ENCODE measurements at places on chromosomes 5 and 9.
A peak's percentile ranks its signal among the peaks of the same experiment; 100 is the strongest.

DNA sequence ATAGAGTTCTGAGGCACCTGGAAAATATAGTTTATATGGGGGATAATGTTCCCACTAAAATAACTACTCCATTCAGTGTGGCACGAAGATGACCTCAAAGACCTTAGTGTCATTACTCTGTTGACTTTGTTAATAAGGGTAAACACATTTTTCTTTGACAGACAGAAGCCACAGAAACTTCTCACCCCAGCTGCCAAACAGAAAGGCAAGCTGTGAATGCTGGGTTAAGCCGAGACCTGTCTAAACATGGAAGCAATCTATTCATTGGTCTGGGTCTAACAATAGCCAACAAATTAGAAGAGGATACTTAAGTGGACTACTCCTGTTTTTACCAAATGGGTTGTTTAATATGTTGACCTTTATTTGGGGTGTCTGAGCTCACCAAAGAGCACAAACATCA lies 171.4 kb downstream of the TLE1 start:
- DNase-seq, result no peak

DNA sequence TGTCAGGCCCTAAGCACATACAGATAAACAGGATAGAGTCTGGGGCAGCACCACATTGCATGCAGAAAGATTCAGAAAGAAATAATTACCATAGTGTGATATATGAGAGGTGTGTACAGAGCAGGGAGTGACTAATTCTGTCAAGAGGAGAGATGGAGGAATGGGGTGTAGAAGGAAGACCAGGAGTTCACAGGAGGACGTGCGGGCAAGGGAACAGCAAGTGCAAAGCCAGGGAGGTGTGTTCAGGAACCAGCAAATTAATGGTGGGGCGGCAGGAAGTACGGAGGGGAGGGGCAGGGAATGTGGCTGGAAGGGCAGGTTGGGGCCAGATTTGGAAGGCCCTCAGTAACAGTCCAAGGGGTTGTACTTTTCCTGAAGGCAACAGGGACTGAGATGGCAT lies 17.4 kb downstream of the EGR1 start:
- DNase-seq, result no peak

DNA sequence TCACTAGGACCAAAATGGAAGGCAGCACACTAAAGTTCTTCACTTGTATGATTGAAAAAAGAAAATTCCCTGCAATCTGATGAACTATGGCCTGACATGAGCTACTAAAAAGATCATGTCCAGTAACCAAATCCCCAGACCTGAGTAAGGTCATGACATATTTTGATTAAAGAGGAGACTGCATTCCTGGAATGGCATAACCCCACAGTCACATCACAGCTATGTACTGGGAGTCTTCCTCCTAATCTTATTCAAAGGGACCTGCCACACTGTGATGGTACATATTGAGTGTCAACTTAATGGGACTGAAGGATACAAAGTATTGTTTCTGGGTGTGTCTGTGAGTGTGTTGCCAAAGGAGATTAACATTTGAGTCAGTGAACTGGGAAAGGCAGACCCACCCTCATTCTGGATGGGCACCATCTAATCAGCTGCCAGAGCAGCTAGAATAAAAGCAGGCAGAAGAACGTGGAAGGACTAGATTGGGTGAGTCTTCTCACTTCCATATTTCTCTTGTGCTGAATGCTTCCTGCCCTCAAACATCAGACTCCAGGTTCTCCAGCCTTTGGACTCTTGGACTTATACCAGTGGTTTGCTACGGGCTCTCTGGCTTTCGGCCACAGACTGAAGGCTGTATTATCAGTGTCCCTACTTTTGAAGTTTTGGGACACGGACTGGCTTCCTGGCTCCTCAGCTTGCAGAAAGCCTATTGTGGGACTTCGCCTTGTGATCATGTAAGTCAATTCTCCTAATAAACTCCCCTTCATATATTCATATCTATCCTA lies 345.0 kb downstream of the TMEM38B start:
- DNase-seq, result no peak

DNA sequence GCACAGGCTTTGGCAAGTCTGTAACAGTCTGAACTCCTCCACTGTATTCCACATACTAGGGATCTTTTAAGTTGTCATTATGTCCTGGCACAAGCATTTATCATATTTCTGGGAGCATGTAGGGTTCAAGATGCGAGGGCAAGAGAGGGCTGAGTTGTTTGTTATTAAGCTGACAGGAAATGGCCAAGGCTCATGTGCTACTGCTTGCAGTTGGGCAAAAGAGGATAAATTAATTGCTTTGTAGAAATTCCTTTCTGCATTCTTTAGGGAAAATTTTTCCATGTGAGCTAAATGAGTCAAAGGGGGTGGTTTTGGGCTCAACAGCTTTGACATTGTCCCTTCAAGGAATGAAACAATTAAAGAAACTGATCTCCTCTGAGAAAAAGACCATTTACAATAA lies 35.4 kb downstream of the DOCK8 start:
- DNase-seq, result no peak

GRCh38 chr5:39424736-39425637 lies at the start of gene DAB2:
Gene DAB2, minus strand, starts transcription at chr5:39424980. Its CDS starts 30,660 bp downstream, at chr5:39394320.
- peak; percentile 99 for DNase-seq

DNA sequence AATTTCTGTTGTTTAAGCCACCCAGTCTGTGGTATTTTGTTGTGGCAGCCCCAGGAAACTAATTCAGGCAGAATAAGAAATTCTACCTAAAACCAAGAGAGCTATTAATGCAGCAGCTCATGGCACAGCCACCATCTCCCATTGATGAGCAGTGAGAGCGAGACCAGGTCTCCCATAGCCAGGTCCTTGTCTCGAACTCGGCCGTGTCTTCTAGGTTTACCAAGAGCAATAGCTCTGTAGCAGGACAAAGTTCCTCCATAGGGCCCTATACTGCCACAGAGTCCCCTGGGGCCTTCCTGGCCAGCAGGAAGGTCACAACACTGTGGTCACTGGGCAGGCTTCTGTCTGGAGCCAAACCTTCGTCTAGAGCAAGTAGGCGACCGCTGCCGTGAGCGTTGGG lies 34.5 kb upstream of the TJP2 start:
- DNase-seq, result no peak
